ENCODE measurements at places on chromosomes 13 and 19. TPM values are rescaled to one million over a fixed set of nuclear protein-coding genes. Genes with fewer than 3 reads are reported as not detected.

- peak; percentile 6 for DNase-seq
Observed at GRCh38 chr13:102978168-102978567, 88.0 kb downstream of the SLC10A2 start.

GRCh38 chr13:97904059-97904458, 49.4 kb upstream of the IPO5 start:
- no peak for DNase-seq

DNA sequence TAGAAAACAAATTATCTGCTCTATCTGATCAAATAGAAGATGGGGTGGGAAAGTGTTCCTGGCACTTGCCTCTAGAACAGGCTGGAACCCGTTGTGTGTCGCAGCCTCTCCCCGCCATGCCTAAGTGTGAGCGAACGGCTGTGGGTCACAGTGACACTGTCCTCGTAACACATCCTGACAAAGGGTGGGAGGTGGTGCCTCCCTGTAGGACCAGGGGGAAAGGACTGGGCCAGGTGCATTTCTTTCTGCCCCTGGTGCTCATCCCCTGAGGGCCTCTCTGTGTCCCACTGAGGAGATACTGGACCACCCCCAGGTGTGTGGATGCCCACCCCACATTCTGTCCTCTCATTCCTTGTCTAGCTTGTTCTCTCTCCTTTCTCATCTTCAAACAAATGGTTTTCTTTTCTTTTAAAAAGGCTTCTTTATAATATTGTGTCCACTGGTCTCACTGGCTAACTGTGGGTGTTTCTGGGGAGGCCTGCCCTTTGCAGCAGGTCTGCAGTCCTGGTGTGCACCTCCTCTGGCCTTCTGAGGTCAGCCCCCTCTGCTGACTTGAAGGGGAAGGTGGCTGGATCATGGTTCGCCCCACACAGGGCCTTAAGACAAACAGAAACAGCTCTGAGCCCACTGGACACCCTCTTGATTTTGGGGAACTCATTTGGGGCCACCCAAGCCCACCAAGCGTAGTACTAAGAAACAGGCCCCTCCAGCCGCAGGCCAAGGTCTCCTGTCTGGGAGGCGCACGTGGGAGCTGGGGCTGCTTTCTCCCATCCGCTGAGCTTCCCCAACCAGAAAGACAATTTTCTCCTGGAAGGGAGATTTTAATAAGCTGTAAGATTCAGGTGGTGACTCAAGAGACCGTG, 152.5 kb upstream of the SOX1 start:
- DNase-seq: no peak

DNA sequence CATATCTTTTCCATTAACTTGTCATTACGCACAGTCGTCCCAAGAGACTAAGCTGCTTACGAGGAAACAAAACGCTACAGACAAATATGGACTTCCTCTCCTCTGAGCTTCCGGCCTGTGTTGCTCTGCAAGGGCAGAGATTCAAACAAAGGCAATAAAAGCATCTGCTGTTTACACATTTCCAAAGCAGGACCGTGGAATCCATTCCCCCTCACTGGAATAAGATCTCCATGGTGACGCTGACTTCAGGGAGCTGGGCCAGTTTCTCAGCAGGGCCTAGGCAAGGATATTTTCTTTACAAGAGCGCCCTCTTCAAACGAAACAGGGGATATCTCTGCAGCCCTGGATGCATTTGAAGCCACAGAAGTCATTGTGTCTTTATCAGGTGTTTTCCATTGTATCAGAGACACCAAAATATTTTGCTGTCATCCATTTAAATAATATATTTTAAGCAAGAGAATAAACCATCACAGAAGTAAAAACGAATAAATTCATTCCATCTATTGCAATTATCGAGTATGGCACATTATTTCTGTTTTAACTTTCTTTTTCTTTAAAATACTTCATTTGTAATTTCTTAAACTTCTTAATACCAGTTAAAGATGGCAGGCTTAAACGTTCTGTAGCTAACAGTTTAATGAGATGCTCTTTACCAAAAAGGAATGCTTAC, 177.5 kb downstream of the DCLK1 start:
- DNase-seq: peak; percentile 96

DNA sequence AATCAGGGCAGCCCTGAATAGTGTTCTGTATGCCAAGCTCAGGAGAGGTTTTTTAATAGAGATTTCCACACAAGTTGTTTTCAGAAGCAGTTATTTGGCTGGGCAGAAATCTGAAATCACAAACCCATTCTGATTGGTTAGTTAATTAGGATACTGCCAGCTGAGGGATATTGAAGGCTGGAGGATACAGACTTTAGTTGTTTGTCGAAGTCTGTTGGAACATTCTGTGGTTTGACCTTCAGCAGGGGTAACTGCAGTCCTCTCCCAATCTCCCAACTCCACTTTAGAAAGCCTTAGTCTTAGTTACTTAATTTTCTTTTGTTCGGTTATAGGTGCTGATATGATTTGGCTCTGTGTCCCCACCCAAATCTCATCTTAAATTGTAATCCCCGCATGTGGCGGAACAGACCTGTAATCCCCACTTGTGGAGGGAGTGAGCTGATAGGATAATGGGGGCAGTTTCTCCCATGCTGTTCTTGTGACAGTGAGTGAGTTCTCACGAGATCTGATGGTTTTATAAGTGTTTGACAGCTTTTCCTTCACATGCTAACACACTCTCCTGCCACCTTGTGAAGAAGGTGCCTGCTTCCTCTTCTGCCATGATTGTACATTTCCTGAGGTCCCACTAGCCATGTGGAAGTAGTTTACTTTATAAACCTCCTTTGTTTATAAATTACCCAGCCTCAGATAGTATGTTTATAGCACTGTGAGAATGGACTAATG, 169.2 kb downstream of the GPC5 start:
- DNase-seq: no peak

DNA sequence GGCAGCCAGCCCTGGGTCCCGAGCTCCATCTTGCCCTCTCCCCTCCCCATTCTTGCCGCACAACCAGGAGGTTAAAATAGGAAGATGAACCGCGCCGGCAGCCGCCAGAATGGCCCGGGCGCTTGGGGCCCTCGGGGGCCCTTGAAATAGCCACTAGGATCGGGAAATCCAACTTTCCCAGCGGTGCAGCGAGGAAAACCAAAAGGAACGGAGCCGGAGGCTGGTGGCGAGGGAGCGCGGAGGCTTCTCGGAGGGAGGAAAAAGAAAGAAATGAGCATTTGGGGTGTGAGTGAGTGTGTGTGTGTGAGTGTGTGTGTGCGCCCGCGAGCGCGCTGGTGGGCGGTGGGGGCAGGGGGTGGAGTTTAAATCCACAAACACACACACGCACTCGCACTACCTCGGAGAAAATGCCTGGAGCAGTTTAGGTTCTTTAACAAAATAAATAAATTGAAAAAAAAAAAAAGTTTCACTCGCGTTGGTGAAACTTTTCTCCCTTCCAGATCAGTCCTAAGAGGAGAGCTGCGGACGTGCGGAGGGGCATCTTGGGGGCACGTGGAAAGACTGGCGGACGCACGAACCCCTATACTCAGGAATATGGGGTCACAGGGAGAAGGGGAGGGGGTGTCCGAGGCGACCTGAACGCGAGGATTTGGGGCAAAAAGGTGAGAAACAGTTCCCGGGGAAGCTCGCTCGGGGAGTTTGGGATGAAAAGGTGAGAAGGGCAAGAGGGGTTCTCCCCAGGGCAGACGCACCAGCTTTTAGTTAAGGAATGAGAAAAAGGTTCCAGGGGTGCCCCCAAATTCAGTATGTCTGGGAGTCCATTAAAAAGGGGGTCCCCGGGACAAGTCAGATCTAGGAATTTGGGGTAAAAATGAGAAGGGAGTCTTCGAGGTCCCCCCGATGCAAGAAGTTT, 1.3 kb downstream of the RFX2 start:
- peak; percentile 69 for DNase-seq

DNA sequence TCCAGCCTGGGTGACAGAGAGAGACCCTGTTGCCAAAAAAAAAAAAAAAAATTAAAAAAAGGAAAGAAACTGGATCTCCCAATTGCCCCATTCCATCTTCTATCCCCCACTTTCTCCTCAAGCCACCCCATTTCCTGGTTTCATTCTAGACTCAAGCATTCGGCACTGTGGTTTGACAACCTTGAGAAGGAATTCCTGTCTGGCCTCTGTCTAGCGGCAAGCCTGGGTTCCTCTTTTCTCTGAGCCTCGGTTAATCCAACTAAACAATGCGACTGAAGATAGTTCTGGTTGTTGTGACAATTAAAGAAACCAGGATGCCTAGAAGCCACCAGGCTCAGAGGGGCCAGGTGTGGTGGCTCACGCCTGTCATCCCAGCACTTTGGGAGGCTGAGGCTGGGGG, 3.3 kb upstream of the C3 start:
- no peak for DNase-seq

- no peak for DNase-seq
Observed at GRCh38 chr19:58166708-58167280, 16.1 kb upstream of the ZNF274 start.

DNA sequence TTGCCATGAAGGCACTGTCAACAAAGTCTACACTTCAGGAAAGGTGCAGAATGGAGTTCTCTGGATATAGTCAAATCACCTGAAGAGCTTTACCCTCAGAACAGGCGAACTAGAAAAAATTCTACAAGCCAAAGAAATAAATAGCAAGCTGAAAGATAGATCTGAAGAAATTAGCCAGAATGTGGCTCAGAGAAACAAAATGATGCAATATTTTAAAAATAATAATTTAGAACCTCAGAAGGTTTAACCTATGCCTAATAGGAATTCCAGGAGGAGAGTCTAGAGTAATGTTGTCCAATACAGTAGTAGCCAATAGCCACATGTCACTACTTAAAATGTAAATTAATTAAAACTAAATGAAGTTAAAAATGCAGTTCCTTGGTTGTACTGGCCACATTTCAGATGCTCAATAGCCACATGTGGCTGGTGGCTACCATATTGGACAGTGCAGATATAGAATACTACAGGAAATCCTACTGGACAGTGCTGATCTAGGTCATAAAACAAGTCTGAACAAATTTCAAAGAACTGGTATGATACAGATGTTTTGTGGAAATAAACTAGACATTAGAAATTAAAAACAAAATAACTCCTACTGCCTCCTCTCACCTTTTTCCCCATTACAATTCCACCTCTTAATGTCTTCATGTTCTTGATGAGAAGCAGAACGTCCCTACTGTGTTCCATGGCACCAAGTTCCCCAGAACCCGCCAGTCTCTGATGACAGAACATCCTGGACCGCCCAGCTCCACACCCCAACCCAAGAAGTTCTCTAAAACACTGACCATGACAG, 679 bp upstream of the CDADC1 start:
- DNase-seq: no peak

The RFXAP gene
- polyA plus RNA-seq: 4.6 TPM

The ZNF578 gene
- 2.3 TPM for polyA plus RNA-seq

The ZNF230 gene
- 3.5 TPM for polyA plus RNA-seq

The ONECUT3 gene
- polyA plus RNA-seq: not detected

Data from fibroblast of lung (primary cell).